ENCODE measurements at places on chromosomes 7 and 10.

DNA sequence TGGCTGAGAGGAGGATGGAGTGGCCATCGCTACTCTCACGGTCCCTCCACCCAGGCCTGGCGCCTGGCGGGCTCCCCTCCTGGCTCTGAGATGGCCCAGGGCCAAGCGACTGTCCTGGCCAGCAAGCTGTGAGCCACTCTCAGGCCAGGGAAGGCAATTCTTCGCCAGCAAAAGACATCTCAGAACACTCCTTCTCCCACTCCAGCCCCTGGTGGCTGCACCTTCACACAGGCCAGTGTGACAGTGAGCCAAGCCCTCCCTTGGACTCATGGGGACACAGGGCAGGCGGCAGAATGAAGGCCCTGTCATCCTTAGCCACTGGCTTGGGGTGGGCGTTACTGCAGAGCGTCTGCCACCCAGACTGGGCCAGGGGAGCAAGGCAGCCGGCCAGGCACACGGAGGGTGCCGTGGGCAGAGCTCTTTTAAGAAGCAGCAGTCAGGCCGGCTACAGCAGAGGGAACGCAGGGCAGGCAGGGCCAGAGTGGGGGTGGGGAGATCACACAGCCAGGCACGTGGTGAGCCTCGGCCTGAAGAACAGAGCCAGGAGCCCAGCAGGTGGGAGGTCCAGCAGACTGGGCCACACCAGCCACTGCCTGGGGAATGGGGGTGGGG lies 14.4 kb downstream of the STK32C start:
- DNase-seq: no peak

DNA sequence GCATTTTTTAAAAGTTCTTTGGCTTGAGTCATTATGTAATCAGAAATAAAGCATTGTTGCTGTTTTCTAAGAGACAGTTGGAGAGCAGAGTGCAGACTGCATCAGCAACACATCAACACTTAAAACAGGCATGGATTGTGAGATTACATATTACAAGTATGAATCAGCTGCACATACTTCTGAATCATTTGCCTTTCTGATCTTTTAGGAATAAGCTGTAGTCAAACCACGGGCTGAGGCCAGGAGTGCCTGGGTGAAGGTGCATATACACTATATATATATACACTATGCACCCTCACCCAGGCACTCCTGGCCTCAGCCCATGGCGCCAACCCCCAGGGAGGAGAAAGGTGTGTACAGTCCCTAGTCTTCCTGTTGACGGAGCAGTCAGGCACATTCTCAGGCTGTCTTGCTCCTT lies 52.4 kb upstream of the DLX6 start:
- DNase-seq: no peak

- no peak for DNase-seq
Measured at GRCh38 chr7:105502173-105502572, 19.9 kb downstream of the PUS7 start.

GRCh38 chr10:123760356-123761037 lies 94.3 kb downstream of the GPR26 start:
- no peak for DNase-seq

DNA sequence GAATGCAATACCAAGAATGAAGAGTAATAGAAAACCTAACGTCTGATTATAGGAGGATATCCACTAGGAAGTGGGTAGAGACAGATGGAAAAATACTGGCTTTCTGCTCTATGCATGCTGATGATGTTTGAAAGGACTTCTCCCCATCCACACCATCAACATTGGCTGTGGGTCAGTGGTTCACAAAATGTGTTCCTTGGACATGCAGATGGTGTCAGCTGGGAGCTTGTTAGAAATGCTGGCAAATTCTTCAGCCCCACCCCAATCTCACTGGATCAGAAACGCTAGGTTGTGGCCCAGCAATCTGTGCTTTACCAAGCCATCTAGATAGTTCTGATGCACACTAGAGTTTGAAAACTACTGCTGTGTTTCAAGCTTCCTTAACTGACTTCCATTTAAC lies 164.1 kb downstream of the PPP1R17 start:
- DNase-seq: no peak

- DNase-seq: no peak
Measured at GRCh38 chr10:113594652-113595051, 41.8 kb downstream of the HABP2 start.

DNA sequence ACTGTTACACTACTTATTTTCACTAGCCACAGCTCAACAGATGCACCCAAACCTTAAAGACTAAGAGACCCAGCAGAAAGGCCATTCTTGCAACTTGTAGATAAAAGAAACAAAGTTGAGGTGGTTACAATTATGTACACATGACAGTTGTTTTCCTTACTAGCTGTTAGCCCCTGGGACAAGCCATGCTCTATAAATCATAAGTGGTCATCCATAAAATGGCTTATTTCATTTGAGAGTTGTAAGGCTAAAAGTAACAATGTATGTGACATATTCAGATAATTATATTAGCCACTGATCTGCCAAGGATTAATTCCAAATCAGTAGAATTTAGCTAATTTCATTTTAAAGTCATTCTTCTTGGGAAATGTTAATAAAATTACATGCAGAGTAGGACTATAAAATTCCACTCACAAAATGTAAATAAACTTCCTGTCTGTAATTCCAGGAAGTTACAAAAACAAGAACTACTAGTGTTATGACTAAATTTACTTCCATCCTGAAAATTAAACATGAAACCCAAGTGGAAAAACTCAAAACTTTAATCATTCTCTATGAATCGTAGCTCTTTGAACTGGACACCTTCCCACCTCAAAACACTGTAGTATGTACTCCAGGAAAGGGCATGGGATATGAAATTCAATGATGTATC lies 13.3 kb downstream of the SLC37A3 start:
- DNase-seq: no peak

- DNase-seq: no peak
Measured at GRCh38 chr7:78184299-78184698, 385.7 kb downstream of the PHTF2 start.

DNA sequence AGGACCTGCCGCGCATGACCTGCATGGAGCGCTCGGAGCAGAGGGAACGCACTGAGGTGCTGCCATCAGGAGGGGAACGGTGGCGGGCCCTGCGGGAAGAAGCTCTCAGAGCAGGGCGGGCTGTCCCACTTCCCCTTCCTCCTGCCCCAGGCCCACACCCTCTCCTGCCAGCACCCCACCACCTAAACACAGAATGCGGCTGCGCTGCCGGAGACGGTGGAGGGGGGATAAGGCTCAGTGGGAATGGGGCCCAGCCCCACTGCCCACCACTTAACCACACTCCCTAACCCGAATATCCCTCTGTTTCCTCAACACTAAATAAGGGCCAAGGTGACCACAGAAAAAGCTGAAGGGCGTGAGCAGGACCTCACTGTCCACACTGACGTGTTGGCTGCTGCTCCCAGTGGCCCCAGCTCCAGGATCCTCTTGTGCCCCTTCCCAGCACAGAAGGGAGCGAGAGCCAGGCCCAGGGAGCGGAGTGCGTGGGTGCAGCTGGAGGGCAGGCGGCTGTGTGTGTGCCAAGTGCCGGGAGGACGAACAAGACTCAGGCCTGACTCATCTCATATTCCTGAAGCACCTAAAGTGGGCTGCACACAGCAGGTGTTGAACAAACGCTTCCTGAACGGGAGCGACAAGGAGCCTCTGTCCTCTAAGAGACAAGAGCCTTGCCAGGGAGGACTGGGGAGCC lies 116.8 kb downstream of the MAD1L1 start:
- no peak for DNase-seq

GRCh38 chr10:99844433-99844955 lies 62.1 kb downstream of the ABCC2 start:
- DNase-seq: no peak

DNA sequence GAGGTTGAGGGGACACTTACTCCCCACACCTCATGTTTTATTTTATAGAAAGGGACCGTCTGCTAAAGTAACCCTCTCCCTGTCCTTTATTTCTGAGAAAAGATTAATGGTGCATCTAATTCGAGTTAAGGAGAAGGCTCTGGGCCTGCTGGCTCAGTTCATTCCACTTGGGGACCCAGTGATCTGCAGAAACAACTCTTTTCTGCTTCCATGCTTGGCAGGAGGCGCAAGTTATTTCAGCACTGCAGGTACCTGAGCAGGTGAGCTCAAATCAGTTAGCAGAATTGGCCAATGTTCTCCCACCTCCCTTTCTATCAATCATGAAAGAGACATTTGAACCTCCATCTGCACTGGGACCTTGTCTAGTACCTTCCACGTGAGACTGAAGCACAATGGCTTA lies 396.1 kb downstream of the SFMBT2 start:
- DNase-seq: no peak

DNA sequence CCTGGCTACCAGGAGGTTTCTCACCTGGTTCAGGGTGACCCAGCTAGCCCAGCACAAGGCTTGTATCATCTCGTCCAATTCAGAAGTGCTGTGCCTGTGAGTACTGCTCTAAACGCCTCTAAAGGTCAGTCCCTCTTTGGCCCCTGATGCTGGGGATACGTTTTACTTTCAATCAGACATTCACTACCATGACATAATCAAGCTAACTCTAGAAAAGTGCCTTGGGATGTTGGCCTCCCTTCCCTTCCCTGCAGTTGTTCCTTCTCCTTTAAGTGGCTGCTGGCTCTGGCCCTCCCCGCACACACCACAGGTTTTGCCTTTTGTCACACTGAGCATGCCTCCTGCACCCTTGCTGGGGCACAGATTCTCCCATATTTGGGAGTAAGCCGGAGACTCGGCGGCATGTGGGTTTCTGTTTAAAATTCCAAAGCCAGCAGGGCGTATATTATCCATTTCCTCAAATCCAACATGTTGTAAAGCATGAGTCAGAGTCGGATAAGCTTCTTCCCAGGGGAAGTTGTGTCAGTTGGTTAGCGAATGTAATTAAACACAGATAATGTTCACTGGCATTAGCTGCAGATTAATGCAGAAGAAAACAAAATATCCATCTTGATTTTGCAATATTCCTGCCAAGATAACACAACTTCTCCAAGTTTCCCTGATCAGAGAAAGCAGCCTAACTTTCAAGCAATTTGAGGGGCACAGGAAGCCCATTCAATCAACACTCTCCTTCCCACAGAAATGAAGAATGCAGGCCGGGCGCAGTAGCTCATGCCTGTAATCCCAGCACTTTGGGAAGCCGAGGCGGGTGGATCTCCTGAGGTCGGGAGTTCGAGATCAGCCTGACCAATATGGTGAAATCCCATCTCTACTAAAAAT lies 31.8 kb upstream of the VCL start:
- DNase-seq: no peak

DNA sequence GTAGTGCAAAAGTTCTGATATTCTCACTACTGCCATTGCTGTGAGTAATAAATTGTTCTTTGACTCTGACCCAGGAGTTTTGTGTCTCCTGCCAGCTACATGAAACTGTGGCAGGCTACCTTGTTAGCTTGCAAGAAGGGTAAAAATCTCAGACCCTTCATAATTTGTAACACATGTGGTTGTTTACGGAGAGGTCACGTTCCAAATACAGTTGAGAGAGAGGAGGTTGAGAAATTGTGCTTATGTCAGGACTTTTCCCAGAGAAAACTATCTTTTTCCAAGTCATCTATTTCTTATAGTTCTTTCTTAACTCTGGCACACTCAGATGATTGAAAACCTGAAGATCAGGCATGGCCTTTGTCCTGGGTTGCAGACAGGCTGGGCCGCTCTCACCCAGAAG lies 114.4 kb upstream of the SVIL start:
- DNase-seq: no peak

DNA sequence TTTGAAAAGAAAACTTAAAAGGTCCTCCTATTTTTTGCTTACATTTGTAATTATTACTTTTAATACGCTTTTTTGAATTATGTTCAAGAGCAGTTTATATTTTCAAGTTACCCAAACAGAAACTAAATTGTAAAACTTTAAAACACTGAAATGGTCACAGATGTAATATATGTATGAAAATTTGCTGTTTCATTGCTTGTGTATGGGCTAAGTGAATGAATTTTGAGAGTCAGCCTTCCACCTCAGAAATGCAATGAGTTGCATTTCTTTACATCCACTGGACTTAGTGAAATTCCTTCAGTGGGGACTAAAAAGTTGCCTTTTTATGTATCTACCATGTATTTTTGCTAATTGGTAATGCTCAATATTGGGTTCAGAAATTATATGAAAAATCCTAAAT lies 1.6 kb downstream of the VPS26A start:
- no peak for DNase-seq

DNA sequence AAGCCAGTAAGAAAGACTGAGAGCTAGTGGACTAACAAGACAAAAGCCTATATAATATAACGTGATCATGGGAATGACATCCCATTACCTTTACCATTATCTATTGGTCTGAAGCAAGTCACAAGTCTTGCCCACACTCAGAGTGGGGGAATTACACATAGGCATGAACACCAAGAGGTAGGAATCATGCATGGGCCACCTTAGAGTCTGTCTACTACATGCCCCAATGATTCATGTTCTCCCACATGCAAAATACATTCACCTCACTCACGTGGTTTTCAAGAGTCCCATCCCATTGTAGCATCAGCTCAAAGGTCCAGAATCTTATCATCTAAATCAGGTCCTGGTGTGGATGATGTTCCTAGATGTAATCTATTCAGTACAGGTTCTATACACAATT lies 29.4 kb downstream of the DNAJC9 start:
- DNase-seq: no peak

GRCh38 chr10:58672845-58673244 lies 160.2 kb downstream of the BICC1 start:
- no peak for DNase-seq

GRCh38 chr7:129553899-129554461 lies 51.6 kb downstream of the SMKR1 start:
- DNase-seq: peak; percentile 65

- DNase-seq: peak; percentile 38
Measured at GRCh38 chr7:105924945-105925344, 38.1 kb upstream of the CDHR3 start.

DNA sequence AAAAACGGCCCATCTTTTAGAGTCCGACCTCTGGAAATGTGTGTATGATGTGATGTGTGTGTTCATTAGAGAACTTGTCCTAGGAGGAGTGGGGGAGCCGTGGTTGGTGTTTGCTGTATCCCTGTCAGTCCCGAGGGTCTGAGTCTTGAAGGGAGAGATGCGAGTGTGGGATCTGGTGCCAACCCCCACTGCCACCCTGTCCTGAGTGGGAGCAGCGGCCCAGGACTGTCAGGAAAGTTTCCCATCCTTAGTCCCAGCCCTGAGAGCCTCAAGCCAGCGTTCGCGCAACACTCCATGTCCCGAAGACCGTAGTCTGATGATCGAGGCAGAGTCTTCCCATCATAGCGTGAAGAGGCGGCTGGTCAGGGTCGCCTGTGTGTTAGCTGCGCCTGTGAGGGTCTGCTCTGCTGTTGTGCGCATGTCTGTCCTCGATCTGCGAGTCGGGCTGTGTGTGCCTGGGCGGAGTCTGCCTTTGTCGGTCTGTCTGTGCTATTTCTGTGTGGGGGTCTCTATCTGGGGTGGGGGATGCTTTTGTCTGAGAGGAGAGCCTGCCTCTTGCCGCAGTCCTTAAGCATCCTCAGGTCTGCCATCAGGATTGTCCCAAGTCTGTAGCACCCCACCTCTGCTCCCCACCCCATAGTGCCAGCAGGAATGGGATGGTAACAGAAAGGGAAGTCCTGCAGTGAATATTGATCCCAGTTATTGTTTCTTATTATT lies 514 bp upstream of the CHAT start:
- no peak for DNase-seq

- DNase-seq: no peak
Measured at GRCh38 chr7:100693312-100694097, 545 bp downstream of the GIGYF1 start.

Measured in stimulated activated CD4-positive, alpha-beta T cell treated with anti-CD3 and anti-CD28 coated beads, Interleukin-1b, Interleukin-23, amount 100 ng/mL, for 48 hours (primary cell).